CD4-positive, alpha-beta T cell treated with Interleukin-4 for 4 hours (primary cell): ENCODE measurements at places on chromosomes 16 and 17.

GRCh38 chr16:72978212-72978611 is 69.7 kb downstream of the ZFHX3 start:
- no peak for DNase-seq

DNA sequence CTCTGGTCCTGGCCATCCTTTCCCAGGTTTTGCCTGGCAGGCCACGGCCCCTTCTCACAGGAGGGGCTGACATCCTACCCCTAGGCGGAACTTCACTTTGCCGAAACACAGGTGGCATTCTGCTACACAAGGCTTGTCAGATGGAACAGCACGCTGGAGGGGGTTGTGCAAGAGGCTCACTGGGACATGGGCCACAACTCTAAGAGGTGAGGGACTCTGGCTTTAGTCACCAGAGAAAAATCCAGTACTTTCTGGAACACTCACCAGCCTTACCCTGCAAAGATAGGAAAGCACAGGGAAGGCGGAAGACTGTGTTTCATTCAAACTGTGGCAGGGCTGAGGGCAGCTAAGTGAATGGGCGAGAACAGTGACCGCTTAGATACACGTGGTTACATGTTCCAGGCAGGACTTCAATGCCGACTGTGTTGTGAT is 18.3 kb downstream of the CDC42EP4 start:
- DNase-seq = no peak

DNA sequence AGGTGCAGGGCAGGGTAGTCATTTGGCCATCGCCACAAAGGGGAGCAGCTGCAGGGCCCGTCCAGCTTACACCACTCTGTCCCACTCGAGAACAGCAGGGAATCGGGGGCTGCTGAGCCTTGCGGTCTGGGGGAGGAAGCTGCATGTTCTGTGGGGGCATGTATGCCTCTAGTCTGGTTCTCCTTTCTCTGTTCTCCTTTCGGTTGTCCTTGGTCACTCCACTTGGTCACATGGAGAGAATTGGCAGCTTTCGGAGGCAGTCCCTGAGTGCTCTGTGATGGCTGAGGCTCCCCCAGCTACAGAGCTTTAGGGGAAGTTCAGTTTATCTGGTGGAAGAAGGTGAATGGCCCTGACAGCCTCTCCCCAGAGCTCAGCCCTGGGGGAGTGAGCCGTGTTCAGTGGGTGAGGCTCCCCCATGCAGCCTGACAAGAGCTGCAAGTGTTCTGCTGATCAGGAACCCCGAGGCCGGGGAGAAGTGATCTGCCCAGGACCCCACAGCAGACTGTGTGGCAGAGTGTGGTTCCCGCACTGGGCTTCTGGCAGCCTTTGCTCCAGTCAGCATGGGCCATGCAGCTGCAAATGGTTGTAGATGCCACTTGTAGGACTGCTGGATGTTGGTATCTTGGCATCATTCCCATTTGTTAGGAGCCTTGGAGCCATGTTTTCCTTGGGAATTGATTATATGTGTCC is 22.3 kb upstream of the SMPD3 start:
- peak; percentile 23 for DNase-seq

DNA sequence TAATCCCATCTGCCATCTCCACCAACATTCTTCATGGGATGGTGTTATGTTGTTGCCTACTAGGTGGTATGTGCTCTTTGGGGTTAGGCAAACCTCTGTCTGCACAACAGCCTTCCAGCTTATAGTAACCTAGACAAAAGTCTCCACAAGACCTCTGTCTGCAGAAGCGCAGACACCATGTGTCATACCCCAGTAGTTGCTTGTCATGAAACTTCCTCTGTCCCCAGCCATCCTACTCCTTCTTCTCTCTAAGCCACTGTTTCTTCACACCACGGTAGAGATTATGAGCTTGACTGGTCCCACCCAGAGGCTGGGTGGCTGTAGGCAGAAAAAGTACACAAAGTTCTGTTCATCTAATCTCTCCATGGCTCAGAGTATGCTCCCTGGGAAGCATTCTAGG is 100.3 kb downstream of the MAF start:
- no peak for DNase-seq

GRCh38 chr17:43882761-43883415 is 24.4 kb downstream of the MPP2 start:
- no peak for DNase-seq

DNA sequence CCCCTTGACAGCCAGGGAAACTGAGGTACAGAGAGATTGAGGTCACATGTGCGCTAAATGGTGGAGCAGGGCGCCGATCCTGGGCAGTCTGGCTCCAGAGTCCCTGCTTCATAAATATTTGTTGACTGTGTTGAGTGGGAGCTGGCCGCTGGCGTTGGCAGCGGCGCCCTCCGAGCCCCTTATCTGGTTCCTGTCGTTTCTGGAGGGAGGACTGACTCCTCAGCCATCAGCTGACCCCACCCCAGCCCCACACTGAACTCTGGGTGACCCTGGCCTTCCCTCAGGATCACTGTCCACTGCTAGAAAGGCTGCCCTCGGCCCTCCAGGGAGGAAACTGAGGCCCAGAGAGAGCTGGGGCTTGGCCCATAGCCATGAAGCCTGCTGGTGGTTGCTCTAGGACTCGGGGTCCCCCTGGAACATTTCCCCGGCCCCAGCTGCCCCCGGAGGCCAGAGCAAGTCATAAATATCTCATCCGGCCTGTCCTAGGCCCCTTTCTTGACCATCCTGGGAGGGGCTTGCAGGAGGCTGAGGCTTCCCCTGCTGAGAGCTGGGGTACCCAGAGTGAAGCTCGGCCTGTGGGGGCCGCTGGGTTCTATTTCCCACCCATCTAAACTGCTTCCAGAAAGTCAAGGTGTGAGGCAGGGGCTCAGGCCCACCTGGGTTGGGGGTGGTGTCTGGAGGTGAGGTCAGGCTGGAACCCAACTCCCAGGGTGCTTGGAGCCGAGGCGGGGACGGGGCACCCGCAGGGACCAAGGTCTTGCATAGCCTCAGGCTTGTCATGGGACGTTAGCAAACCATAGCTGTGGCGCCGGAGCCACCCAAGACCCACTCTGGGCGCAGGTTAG is 51.7 kb upstream of the GSE1 start:
- DNase-seq = no peak

DNA sequence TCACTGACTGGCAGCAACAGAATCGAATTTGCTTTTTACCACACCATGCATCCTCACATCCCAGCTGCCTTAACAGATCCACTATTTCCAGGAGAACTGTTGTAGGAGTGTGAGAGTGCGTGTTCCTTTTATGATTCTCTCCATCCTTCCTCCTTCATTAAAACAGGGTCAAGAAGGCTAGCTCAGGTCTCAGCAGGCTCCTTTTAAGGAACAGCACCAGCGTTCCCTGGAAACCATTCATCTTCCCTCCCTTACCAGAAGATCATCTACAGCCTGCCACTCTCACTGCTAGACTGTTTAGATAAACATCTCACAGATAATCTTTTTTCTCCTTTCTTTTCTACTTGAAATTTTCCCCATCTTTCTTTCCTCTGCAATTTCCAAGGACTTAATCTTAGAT is 1531.9 kb upstream of the CDH8 start:
- no peak for DNase-seq

DNA sequence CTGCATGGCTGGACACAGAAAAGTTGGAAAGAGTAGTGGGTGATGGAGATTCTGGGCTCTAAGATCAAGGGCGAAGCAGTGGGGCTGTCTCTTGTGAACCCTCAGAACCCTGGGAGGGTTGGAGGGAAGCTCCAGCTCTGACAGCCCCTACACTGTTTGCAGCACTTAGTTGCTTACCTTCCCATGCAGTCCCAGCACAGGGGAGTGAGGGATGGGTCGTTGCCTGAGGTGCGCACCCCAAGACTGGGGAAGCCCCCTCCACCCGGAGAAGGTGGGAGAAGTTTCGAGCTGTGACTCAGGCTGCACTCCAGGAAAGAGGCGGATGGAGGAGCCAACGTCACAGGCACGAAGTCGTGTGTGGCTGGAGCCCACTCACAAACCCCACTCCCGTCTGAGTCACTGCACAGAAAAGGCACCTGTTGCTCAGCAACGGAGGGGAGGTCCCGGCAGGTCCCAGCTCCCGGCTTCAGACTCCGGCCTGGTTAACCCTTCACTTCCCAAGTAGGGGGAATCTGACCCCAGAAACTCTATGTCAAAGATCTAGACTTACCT is 60.1 kb downstream of the AIPL1 start:
- DNase-seq = no peak

GRCh38 chr16:73308771-73309170 is 260.8 kb upstream of the ZFHX3 start:
- DNase-seq = no peak

DNA sequence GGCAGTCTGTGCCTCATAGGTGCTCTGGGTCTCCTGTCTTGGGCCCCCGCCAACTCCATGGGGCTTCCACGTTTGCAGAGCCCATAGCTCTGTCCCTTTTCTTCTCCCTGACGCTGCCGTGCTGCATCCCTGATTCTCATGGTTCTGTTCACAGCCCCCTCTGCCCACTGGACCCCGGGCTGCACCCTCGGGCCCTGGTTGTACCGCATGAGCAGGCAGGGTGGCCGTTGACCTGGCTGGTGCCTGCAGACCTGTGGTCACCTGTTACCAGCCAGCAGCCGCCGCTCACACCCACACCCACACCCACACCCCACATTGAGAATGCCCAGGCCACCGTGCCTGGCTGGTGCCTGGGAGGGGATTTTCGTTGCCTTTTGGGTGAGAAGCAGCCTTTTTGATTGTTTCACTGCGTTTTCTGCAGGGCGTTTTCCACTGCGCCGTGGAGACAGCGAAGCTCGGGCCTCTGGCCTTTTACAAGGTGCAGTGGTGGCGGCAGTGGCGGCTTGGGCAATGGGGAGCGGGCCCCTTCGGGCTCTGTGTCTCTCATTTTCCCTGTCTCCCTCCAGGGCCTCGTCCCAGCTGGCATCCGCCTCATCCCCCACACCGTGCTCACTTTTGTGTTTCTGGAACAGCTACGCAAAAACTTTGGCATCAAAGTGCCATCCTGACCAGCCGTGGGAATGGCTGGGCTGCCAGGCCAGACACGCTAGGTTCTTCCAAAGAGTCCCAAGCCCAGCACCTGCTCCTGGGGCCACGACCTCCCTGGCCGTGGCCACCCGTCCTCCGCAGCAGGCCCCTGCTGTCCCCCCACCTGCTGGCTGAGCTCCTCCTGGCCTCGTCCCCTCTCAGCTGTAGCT is 7.6 kb downstream of the SLC25A10 start:
- no peak for DNase-seq

- no peak for DNase-seq
Measured at GRCh38 chr16:3771513-3771912, 54.2 kb upstream of the TRAP1 start.

DNA sequence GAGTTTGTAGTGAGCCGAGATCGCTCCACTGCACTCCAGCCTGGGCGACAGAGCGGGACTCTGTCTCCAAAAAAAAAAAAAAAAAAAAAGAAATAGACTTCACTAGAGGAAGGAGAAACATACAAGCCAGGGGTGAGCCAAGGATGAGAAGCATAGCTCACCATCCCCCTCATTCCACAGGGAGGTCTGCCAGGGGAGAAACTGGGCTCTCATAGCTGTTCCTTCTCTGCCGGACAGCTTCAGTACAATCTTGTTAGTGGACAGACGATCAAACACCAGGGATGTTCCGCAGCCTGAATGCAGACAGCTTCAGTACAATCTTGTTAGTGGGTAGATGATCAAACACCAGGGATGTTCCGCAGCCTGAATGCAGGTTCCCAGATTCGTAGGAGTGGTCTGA is 509.6 kb downstream of the CDH13 start:
- DNase-seq = no peak

DNA sequence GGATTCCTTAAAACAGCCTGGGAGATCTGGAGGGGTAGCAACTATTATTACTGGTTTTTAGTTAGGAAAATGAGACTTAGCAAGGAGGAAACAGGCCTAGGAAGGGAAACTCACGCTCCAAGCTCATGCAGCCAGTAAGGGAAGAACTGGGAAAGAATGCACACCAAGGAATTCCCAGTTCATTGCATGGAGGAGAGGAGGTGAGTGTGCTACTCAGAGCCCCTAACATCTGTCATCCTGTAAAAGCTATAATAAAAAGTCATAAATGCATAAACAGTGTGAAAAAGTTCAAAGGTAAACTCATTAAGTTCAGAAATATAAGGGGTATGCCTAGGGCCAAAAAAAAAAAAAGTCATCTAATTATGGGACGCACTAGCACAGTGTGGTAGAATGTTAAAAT is 25.9 kb downstream of the TMEM98 start:
- no peak for DNase-seq

DNA sequence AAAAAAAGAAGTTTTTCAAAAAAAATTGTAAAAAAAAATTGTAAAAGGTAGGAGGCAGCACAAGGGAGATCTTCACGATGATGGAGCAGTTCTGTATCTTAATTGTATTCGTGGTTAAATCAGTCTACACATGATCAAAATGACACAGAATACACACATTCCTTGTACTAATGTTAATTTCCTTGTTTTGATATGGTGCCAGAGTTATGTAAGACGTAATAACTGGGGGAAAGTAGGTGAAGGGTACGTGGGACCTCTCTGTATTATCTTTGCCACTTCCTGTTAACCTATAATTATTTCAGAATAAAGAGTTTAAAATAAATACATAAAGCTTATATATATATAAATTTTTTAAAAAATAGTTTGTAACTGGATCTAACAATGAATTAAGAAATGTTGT is 36.8 kb downstream of the HELZ start:
- no peak for DNase-seq

- no peak for DNase-seq
Measured at GRCh38 chr17:50676065-50676975, 31.4 kb downstream of the ANKRD40 start.
